Right renal pelvis (tissue), 4 donors: ENCODE measurements at places on chromosomes 4 and X. TPM values are rescaled to one million over a fixed set of nuclear protein-coding genes. Genes with fewer than 3 reads are reported as not detected.

Gene DCAF12L1
- 11.2 TPM for polyA plus RNA-seq

Gene CLNK
- polyA plus RNA-seq, result 0.83 TPM

Gene PLAC8
- 2.0 TPM for polyA plus RNA-seq

Gene RP2
- polyA plus RNA-seq, result 18.7 TPM

Gene AKAP14
- 0.55 TPM for polyA plus RNA-seq

Gene MAP3K15
- polyA plus RNA-seq, result 5.3 TPM

Gene NUDT9
- polyA plus RNA-seq, result 69.1 TPM

Gene RHOXF2B
- polyA plus RNA-seq, result 0.87 TPM

Gene BGN
- polyA plus RNA-seq, result 169 TPM

Gene CA5B
- polyA plus RNA-seq, result 9.1 TPM
